B cell (primary cell): ENCODE measurements at places on chromosomes 7 and 10.

- DNase-seq = peak; percentile 91
These were observed 6.5 kb downstream of the DUSP5 start for GRCh38 chr10:110504111-110504735.

GRCh38 chr10:116803451-116804249 lies 45.6 kb upstream of the ENO4 start:
- DNase-seq = no peak

GRCh38 chr10:124593431-124593985 lies 131.9 kb downstream of the LHPP start:
- no peak for DNase-seq

GRCh38 chr10:92880233-92880861 lies 32.0 kb downstream of the EXOC6 start:
- peak; percentile 70 for DNase-seq

DNA sequence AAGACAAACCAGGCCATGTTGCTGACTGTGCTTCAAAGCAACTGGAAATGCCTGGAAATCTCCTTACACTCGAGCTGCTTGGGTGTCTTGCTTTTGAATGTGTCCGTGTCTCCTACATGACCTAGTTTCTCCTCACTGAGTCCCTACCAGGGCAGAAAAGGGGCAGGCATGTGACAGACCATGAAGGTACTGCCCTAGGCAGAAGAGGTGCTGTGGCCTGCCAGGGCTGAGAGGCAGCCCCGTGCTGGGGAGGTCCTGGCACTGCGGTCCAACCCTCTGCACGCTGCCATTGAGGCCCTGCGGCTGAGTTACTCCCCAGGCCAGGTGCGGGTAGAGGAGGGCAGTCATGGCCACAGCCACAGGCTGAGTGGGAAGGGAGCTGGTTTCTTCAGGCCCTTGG lies 159.3 kb downstream of the LYZL1 start:
- peak; percentile 10 for DNase-seq

- DNase-seq = no peak
These were observed 242.7 kb upstream of the PRSS1 start for GRCh38 chr7:142506601-142507000.

GRCh38 chr7:81929386-81929785 lies 159.5 kb upstream of the HGF start:
- DNase-seq = no peak

DNA sequence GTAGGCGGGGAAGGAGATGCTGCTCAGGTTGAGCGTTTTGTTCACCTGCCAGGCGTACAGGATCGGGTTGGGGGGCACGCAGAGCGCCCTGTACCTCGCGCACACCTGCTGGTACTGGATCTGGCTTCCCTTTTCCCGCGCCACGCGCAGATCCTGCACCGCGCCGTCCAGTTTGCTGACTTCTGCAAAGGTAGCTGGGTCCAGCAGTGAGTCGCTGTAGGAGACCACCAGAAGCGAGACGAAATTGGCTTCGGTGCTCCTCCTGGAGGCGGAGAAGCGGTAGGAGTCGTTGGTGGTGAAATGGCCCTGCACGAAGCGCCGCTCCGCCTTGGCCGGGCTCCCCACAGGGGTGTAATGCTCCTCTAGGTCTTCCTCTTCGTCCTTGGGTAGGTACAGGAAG lies 90.7 kb upstream of the RAB18 start:
- DNase-seq = no peak

- no peak for DNase-seq
These were observed 358.7 kb downstream of the ELMO1 start for GRCh38 chr7:37089972-37090371.

- no peak for DNase-seq
These were observed 220.8 kb upstream of the CELF2 start for GRCh38 chr10:10796774-10797415.

DNA sequence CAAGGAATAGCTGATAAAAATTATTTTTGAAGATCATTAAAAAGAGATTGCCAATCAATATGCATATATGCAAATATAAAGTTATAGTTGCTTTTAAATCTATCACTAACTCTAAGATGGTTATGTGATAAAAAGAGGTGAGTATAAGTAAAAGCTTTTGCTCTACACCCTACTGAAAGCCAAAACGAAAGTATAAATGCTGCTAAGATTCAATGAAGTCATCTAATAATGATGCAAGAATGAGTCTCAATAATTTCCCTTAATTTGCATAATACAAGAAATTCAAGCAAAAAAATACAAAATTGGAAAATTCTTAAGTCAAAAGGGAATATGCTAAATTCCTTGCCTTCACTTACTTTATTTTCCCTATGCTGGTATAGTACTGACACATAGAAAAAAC lies 75.2 kb downstream of the WAPL start:
- DNase-seq = no peak

- no peak for DNase-seq
These were observed 59.5 kb downstream of the CCDC3 start for GRCh38 chr10:12941966-12942365.

- no peak for DNase-seq
These were observed 5.6 kb downstream of the DPYSL4 start for GRCh38 chr10:132192076-132192975.

DNA sequence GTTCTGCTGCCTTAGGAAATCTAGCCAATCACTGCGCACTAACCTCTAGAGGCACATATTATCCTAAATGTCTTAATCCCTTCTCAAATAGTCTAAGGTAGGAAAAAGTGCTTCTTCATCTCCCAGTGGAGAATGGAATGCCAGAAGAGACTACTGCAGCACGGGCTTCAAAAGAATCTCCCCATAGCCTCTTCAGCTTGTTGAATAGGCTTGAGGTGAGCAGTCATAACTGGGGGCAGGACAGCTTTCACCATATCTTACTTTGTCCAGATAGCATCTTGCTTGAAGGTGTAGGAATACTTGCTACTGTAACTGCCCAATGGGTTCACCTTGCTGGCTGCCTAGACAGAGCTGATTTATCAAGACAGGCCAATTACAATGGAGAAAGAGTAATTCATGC lies 88.8 kb downstream of the MBL2 start:
- no peak for DNase-seq

DNA sequence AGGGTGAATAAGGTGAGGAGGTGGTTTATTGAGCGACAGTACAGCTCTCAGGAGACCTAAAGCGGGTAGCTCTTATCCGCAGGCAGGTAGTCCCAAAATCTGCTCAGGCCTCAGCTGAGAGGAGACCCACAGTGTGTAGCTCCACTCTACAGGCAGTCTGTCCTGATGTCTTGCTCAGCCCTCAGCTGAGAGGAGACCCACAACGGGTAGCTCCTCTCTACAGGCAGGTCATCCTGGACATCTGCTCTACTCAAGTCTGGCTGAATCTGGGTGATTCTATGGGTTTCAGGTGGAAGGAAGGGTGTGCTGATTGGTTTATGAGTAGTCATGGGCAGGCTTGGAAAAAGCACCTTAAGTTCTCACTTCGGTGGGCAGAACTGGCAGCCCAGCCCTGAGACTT lies 55.6 kb upstream of the ABCB5 start:
- DNase-seq = no peak

DNA sequence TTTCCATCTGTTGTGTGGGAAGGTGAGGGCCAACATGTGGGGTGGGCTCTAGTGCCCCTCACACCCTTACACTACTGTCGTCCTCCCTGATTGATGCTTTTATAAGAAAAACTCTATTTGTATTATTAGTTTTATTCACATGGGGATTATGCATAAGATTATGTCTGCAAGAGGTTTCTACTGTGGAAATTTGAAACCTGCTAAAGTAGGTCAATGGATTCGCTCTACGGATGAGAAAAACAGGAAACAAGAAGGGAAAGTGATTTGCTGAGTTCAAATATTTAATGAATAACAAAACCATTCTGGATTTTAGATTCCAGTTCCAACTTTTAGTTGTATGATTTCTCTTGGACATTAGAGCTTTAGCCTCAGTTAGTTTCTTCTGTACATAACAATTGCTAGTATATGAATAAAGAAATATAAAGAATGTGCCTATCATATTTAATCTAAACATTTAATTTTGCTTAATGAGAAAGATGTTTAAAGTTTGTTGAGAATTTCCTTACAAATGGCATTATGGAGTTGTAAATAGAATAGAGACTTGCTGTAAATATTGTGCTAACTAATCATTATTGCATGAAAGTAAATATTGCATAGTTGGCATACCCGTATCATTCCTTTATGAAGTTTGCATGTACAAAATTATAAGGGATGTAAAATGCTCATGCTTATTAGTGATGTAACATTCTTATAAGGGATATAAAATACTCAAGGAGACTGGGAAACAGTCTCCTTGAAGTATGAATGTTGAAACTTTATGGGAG lies 193.8 kb downstream of the THSD7A start:
- no peak for DNase-seq

DNA sequence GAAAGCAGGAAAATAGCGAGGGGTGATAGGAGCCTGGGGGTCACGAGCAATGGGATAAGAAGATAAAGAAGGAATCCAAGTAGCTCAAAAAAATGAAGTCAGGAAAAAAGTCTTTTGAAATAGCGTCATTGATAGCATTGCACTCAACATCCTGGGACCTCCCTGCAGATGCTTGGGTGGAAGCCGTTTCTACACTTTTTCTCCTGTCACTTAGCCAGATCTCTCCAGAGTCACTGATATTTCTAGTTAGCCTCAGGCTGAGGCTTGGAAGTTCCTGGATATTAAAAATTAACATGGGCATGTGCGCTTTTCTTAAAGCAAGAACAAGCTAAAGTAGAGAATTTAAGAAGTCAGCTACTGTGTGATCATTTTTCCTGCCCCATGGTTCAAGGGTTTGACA lies 39.5 kb upstream of the CHST15 start:
- no peak for DNase-seq
